IMR-90 (cell line): ENCODE measurements at places on chromosomes 16 and 17. TPM values are rescaled to one million over a fixed set of nuclear protein-coding genes. Genes with fewer than 3 reads are reported as not detected.

Gene SLC2A4
- under 0.01 TPM in 1 of 2 replicates, not detected in the other for total RNA-seq

DNA sequence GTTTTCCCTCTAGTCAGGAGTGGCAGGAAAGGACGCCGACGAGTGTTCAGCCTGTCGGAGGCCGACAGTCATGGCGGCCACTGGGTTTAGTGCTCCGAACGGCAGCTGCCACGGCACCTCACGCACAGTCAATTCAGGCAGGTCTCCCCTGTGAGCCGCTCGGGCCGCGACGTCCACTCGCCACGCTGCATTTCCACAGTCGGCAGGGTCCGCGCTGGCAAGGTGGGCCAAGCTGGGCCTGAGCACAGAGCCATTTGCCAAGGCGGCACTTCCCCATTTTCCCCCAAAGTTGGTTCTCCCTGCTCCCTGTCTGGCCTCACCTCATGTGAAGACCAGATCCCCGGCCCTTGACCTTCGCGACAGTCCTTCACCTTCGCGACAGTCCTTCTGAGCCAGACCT, 81.9 kb downstream of the SOCS1 start:
- no peak overlapping the region for H3K27ac ChIP-seq
- H3K36me3 ChIP-seq: peaks cover 8% of the 10 kb centered on the region
- no peaks in the 10 kb centered on the region for H3K27me3 ChIP-seq
- H3K4me3 ChIP-seq: no peak overlapping the region

- H3K36me3 ChIP-seq: peaks cover 24% of the 10 kb centered on the region
- no peak overlapping the region for H3K4me3 ChIP-seq
- H3K4me1 ChIP-seq: peaks cover 8% of the 10 kb centered on the region
- no peaks in the 10 kb centered on the region for H3K27me3 ChIP-seq
- no peak overlapping the region for H3K27ac ChIP-seq
These were observed 133.9 kb downstream of the SOCS1 start for GRCh38 chr16:11121914-11122692.

DNA sequence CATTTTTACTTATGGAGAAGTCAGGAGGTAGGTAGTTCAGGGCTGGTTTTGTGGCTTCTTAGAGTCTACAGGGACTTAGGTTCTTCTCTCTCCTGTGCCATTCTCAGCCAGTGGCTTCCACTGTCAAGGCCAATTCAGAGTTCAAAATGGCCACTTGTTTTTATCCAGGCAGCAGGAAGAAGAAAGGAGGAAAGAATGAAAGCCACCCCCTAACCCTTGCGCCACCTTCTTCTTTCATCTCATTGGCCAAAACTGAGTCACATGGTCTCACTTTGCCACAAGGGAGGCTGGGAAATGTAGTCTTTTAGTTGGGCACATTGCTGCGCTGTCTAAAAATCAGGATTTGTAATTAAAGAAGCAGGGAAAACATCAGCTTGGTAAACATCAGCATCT, 60.8 kb upstream of the MED9 start:
- H3K36me3 ChIP-seq: no peaks in the 10 kb centered on the region
- no peaks in the 10 kb centered on the region for H3K27me3 ChIP-seq
- no peak overlapping the region for H3K4me3 ChIP-seq

Gene NMT1
- 57.5 and 60.6 TPM in 2 replicates for total RNA-seq

DNA sequence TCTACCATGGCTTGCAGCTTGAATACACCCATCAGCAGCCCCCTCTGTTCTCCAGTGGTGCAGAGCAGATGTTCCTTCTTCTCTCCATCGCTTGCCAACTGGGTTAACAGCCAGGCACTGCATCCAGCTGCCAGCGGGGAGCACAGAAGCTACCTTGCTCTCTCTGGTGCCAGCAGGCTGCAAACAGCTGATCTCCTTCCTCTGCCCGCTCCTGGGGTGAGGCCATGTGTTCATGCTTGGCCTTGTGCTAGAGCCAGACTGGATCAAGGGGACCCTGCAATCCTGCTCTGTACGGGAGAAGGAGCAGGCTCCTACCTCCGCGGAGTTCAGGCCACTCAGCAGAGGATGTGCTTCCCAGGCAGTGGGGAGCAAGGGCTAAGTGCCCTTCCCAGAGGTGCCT, 24.1 kb upstream of the ENGASE start:
- no peak overlapping the region for H3K27ac ChIP-seq
- no peak overlapping the region for H3K4me3 ChIP-seq
- peaks cover 8% of the 10 kb centered on the region; the same call in 1 of the 2 replicates for H3K36me3 ChIP-seq

DNA sequence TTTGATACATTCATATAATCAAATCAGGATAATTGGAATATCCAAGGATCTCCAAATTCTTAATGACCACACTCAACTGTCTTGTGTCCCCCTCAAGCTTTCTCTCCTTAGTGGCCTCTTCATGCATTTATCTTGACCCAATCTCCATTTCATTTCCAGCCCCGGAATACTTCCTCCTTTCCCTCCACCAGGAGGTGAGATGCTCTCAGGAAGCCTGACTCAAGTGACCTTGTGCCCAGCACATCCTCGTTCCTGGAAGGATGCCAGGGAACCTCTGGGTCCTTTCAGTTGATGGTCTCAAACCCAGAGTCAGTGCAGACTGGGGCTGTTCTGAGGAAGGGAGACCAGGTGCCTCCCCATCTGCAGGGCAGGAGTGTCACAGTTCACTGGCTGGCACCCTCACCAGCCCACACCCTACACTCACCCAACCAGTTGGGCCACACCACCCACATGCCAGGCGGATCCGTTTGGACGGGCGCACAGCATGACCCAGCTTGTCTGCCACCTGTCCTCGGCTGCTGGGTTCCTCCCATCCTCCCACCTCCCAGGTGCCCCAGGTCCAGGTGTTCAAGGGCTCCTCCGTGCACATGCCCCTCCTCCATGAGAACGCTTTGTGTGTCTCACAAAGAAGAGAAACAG, 14.0 kb upstream of the EMP2 start:
- H3K4me3 ChIP-seq: no peak overlapping the region
- H3K4me1 ChIP-seq: no peaks in the 10 kb centered on the region
- DNase-seq: no peak
- no peak overlapping the region for H3K27ac ChIP-seq
- H3K27me3 ChIP-seq: peaks cover 17% of the 10 kb centered on the region
- H3K36me3 ChIP-seq: no peaks in the 10 kb centered on the region

DNA sequence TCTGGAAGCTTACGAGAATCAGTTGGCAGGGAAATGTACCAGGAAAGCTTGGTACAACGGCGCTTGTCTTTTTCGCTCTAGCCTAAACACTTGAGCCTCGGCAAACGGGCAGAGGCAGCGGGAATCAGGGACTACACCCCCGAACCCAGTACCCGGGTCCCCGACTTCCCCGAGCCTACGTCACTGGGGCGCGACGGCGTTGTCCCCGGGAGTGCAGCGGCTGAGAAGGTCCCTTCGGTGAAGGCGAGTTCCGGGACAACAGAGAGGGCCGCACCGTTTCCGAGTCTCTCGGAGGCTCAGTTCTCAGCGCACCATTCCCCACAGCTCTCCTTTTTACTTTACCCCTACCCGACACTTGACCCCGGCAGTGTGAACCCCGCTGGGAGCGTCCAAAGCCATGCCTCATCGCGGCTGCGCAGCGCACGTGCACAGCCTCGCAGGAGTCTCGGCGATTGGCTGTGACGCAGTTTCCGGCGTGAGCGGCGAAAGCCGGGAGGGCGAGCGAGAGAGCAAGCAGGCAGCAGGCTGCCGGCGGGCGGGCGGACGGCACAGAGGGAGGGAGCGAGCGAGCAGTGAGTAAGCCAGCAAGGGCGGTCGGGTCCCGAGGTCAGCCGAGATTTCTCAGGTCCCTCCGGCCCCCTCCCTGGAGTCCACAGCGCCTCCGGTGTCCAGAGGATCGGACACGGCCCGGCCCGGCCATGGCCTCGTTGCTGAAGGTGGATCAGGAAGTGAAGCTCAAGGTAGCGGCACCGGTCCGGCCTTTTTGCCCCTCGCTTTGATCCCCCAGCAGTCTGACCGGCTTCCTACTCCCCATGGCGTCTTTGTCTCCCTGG, at the start of gene PSME3:
TSS of gene PSME3 (plus strand) at position 464 of the 833 bp plus-strand sequence. CDS start at position 699, 235 bp downstream.
- peak within 1 kb of the TSS; percentile 81 for H3K27ac ChIP-seq
- H3K27me3 ChIP-seq: no peaks in the 10 kb centered on the region
- H3K4me3 ChIP-seq: peak within 1 kb of the TSS; percentile 83
- peaks cover 18% of the 10 kb centered on the region for H3K36me3 ChIP-seq
